ENCODE measurements at places on chromosomes 6 and 20.

- DNase-seq: no peak
These were observed 23.6 kb upstream of the FABP7 start for GRCh38 chr6:122755901-122756300.

GRCh38 chr20:22438926-22439325 lies 145.4 kb downstream of the FOXA2 start:
- no peak for DNase-seq

GRCh38 chr6:129623008-129623732 lies 86.8 kb downstream of the ARHGAP18 start:
- no peak for DNase-seq

- no peak for DNase-seq
These were observed 93.7 kb upstream of the PTPN1 start for GRCh38 chr20:50416269-50417022.

DNA sequence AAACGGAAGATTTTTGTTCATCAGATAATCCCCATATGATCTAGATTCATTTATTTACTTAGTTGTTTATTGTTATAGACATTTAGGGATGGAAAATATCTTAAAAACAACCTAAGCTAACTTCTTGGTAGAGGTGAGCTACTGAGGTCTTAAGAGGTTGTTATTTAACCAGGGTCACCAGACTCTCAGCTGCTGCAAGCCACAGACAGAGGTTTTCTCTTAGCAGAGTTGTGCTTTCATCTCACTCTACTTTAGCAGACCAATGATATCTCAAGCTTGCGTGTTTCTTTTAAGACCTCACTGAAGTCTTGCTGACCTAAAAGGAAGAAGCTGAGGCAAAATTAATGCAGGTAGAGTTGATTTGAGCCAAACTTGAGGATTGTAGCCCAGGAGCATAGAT lies 43.6 kb downstream of the NCOA7 start:
- no peak for DNase-seq

DNA sequence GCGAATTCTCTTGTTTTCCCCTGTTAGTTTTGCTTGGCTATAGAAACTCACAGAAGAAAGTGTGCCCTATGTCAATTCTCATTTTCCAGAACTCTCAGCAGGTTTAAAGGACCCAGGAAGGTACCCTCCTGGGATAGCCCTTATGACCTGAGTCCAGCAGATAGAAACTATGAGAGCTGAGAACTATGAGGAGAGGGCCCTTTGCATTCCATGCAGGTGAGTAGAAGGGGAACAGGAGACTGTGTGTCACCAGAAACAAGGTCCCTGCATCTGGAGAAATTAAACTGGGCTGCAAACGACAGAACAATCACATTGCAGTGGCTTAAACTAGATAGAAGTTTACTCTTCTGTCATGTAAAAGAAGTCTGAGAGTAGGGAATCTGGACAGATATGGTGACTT lies 35.7 kb upstream of the SCUBE3 start:
- no peak for DNase-seq

DNA sequence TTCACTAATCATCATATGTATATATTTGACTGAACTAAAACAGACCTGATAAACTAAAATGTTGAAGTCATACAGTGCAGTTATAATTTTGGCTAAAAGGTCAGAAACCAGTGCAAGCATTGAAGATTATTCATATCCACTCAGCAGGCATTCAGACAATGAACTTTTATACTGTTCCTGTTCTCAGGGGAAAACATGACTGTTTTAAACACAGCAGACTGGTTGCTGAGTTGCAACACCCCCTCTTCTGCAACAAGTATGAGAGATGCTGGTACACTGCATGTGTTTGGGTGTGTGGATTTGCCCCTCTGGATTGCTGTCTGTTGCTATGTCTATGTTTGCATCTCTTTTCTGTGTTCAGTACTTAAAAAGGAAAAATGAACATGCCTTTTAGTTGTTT lies 206.8 kb downstream of the EYA4 start:
- DNase-seq: no peak

DNA sequence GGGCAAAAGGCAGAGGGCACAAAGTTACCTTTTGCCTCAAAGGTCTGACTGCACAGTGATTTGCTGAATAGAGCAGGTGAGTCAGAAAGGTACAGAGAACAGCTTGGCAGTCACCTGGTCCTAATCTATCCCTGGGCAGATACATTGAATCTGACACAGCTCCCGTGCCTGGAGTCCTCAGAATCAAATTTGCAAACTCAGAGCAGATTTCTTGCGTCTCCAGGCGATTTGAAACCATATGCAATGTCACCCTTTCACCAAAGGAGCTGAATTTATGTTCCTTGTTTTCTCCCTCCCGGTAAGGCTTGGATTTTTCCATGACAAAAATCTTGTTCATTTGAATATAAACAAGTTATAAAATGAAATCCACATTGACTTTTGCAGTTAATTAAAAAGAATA lies 81.6 kb upstream of the SNAP25 start:
- no peak for DNase-seq

DNA sequence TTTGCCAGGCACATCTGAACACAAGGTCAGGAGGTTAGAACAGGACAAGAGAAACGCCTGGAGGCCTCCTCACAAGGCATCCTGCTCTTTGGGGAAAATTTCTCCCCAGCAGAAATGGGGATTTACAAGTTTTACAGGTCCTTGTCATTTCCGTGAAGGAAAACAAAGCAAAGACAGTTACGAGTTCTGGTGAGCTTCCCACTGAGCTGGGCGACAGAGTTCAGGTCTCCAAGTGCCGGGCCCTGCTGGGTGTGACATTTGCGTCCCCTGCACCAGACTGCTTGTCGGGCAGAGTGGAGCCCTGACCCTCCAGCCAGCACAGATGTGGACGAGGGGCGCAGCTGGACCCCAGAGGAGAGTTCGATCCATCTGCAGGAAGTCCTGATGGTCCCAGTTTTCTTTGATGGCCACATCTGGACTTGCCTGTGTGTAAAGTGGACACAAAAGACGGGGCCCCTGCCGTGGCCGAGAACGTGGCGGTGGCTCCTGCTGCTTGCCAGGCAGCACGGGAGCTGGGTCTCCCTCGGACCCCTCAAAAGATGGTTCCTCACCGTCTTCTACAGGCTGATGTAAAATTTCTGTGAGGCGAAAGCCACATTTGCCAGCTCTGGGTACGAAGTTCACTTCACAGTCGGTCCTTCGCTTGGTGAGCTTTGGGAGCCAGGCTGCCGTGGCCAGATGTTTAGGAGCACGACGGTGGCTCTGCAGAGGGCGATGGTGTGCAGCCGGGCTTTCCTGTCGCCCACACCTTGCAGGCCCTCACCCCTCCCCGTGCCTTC lies 5.2 kb upstream of the ADRM1 start:
- no peak for DNase-seq

DNA sequence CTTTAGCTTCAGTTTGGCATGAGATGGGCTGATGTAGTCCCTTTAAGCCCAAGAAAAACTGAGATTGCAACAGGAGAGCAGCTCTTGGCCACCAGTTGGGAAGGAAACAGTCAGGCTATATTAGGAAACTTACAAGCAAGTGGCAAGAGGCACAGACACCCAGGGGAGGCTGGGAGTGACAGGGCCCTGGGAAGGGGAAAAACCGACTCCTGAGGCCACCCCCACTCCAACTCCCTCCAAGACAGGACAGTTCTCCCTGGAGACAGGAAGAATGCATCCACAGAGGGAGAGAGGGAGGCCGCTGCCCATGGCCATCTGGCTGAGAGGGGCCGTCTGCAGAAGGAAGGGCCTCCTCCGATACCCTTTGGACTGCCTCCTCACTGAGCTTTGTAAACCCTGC lies 20.5 kb downstream of the JPH2 start:
- no peak for DNase-seq

DNA sequence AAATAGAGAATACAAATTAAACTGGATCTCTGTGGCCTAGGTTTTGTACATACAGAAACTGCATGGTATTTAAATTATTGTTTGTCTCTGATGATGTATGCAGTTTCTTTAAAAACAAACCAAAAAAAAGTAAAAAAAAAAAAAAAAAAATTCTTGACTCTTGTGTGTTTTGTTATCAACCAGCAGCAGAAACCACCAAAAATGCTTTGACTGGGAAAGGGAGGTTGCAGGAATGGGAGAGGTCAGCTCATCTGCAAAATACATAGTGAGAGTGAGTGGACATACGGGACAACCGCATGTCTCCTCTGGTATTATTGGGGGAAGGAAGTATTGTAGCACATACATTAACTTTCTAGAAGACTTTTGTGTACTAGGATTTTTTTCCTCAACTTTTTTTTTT lies 38.0 kb downstream of the TBC1D7 start:
- no peak for DNase-seq

DNA sequence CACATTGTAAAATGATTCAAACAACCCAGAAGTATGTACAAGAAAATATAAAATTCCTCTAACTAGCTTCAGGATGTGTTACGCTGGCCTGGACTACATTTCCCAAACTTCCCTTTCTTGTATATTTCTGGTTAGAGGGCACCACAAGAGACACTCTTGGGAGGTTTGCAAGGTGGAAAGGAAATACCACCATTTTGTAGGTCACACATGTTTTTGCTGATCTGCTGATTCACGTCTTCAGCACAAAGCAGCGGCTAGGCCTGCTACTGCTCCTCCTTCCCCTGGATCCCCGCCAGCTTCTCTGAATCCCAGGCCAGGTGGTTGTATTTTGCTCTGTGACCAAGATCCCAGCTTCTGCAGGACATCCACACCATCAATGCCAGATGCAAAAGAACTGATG lies 104.2 kb downstream of the AGPAT4 start:
- no peak for DNase-seq

DNA sequence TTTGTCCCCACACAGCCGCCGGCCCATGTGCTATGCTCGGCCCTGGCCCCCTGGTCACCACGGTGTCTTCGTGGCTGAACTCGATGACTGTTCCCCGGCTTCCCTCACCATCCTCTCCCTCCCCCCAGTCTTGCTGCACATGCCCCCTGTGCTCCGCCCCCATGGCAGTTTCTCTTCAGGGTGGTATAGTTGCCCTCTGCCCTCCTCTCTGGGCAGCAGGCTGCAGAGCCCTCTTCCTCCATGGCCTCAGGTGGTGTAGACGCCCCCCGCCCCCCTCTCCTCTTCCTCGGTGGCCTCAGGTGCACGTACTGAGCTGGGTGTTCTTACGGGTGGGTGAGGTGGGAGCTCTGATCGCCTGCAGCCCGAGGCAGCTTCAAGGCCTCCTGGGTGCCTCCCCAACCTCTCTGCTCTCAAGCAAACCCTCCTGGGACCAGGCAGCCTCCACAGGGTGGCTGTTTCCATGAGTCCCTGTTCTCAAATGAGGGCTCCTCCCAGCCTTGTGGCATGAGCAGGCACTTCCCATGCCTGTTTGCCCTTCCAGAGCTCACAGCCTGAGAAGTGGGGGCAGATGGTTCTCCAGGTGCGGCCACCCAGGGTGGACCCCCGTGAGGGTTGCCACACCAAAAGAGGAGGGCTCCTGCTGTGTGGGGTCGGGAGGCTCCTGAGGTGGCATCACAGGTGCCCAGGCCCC lies 24.8 kb downstream of the COL20A1 start:
- no peak for DNase-seq

GRCh38 chr20:36017048-36017951 lies 48.9 kb downstream of the CNBD2 start:
- no peak for DNase-seq

DNA sequence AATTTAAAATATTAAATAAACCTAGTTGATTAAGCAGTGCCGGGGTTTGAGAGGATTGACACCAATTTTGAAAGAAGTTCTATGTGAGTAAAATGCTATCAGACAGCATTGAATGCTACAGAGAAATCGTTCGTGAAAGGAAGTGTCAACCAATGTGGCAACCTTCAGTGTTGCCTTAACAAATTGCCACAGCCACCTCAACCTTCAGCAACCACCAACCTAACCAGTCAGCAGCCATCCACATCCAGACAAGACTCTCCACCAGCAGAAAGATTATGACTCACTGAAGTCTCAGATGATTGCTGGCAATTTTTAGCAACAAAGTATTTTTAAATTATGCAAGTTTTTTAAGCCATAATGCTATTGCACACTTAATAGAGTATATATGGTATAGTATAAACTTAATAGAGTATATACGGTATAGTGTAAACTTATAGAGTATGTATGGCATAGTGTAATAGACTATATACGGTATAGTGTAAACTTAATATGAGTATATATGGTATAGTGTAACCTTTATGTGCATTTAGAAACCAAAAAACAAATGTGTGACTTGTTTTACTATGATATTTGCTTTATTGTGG lies 65.3 kb upstream of the ID4 start:
- DNase-seq: no peak

GRCh38 chr6:6943421-6943820 lies 164.3 kb upstream of the RREB1 start:
- no peak for DNase-seq

- DNase-seq: no peak
These were observed 10.1 kb downstream of the TNFAIP3 start for GRCh38 chr6:137877113-137877512.

GRCh38 chr6:132003516-132004178 lies 52.5 kb upstream of the CCN2 start:
- no peak for DNase-seq

GRCh38 chr20:2822073-2822472 lies 5.9 kb downstream of the TMEM239 start:
- DNase-seq: no peak

GRCh38 chr20:20547221-20547875 lies 165.1 kb downstream of the RALGAPA2 start:
- no peak for DNase-seq

- no peak for DNase-seq
These were observed 5.9 kb downstream of the ADGRF5 start for GRCh38 chr6:46915866-46916265.

DNA sequence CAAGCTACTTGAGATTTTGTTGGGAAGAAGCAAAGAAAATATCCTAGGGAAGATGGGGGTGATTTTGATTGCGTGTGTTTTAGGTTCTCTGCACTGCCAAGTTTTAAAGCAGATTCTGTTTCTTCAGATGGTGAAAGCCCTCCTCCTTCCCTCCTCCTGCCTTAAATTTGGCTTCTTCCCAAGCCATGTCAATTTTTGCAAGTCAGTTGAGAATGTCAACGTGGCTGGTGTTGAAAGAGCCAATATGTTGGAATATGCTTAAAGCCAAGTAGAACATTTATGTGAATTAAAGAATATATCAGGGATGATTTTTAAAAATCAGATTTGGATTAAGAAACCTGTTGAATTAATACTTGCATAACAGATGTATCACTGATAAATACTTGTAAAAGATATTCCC lies 270.8 kb downstream of the ARID1B start:
- no peak for DNase-seq
